K562 (cell line): ENCODE measurements at places on chromosomes 1 and 21. TPM values are rescaled to one million over a fixed set of nuclear protein-coding genes. Genes with fewer than 3 reads are reported as not detected.

GRCh38 chr1:52268372-52268771 lies 97.6 kb downstream of the CC2D1B start:
- DNase-seq, result no peak
- H3K36me3 ChIP-seq, result no peaks in the 10 kb centered on the region
- no peak overlapping the region for H3K4me3 ChIP-seq
- H3K4me1 ChIP-seq, result no peaks in the 10 kb centered on the region
- H3K27me3 ChIP-seq, result no peaks in the 10 kb centered on the region
- H3K27ac ChIP-seq, result no peak overlapping the region

DNA sequence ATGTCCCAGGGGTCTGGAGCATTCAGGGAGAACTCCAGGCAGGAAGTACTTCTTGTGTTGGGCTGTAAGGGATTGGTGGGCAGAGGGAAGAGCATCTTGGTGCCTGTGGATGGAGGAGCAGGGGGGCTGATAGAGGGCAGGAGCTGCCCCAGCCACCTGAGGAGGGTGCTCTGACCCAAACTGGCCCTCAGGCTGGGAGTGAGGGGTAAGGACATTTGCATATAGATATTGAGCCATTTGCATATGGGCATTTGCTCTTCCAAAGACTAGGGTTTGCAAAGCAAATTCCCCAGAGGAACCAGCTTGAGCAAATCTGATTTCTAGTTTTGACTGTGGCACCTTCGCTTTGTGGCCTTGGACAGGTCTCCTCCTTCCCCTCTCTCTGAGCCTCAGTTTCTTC lies 18.2 kb downstream of the ZNF362 start:
- no peak overlapping the region for H3K27ac ChIP-seq
- H3K4me3 ChIP-seq, result no peak overlapping the region
- H3K27me3 ChIP-seq, result peaks cover 4% of the 10 kb centered on the region

The BCL2L15 gene
- total RNA-seq, result 0.09 and 0.72 TPM in 2 replicates

The PCP4L1 gene
- total RNA-seq, result not detected in 2 replicates

DNA sequence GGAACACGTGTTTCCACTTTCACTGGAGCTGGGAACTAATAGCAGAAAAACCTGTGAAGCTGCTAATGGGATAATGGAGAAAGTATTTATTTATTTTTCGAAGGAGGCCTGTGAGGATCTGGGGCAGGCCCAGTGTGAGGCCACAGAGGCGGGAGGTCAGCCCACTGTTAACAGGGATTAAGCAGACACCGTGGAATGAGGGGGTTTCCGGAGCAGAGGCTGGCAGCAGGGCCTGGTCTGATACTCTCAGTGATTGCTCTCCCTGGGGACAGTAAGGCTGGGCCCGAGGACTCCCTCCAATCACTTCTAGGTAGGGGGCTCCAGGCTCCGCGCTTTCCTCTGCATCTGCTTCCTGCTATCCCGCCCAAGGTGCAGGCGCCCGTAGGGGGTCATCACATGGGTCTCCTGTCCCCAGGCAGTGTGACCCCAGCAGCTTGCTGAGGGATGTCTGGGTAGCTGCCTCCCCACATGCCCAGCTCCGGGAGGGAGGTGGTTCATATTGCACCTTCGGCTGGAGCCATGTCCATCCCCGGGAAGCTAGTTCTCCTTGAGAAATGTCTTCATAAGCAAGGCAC lies 28.8 kb upstream of the CDCA8 start:
- no peak overlapping the region for H3K4me3 ChIP-seq
- H3K27ac ChIP-seq, result no peak overlapping the region
- H3K27me3 ChIP-seq, result peaks cover 87% of the 10 kb centered on the region
- H3K4me1 ChIP-seq, result no peaks in the 10 kb centered on the region
- H3K36me3 ChIP-seq, result no peaks in the 10 kb centered on the region

DNA sequence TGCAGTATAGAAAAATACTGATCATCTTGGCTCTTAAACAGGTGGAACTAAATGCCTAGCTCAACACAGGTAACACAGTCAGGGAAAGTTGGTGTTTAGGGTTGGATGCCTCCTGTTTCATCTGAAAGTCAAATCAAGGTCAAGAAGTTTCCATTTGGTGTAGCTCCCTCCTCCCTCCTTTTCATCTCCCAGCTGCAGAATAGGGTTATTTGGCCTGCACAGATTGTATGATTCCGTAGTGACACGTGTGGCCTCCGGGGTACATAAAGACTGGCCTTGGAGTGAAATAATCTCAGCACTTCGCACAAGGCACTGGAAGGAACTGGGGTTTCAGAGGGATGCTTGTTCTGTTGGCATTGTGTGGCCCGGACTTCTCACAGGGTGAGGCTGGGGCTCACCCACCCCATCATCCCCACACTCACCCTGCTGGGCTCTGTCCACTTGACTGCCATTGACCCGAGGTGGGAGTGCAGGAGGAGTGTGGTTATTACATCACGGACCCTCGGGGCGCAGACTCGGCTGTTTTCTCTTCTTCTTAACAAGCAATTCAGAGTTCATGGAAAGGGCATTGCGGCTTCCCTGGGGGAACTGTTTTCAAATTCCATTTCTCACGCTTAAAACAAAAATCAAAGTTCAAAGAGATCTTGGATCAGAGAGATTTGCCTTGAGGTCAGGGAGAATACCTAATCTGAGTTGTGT lies 18.4 kb downstream of the IGSF5 start:
- H3K4me3 ChIP-seq, result no peak overlapping the region
- H3K36me3 ChIP-seq, result no peaks in the 10 kb centered on the region
- no peak overlapping the region for H3K27ac ChIP-seq
- no peak for DNase-seq

The CEP170 gene
- total RNA-seq, result 73.6 and 82.0 TPM in 2 replicates

GRCh38 chr1:169338617-169339016 lies 29.0 kb downstream of the NME7 start:
- peaks cover 9% of the 10 kb centered on the region; the same call in 2 of the 3 replicates for H3K4me1 ChIP-seq
- no peak overlapping the region for H3K4me3 ChIP-seq
- peak overlapping the region; percentile 37; the same call in 1 of the 3 replicates for H3K27ac ChIP-seq
- no peak for DNase-seq
- no peaks in the 10 kb centered on the region for H3K27me3 ChIP-seq

- no peak overlapping the region for H3K27ac ChIP-seq
- DNase-seq, result no peak
Observed at GRCh38 chr1:98870959-98871903, 133.4 kb downstream of the PLPPR5 start.

The CYP4A22 gene
- 0.07 TPM in 1 of 2 replicates, not detected in the other for total RNA-seq

DNA sequence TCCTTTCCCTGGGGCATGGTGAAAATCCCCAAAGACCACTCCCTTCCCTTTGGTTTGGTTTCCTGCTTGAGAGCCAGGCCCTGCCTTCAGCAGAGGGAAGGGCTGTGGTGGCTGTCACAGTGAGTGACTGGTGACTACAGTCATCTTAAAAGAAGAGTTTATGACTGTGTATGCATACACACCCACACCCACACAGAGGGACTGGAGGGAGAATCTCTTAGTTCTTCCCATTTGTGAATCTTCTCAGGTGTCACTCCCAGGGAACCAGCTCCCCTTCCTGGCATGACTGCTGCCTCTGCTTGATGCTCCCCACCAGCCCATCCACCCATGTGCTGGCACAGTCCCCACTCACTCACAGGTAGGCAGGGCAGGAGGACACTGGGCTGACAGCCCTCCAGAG lies 3.9 kb upstream of the KCNA2 start:
- H3K27me3 ChIP-seq, result peaks cover 55% of the 10 kb centered on the region
- no peaks in the 10 kb centered on the region for H3K36me3 ChIP-seq
- DNase-seq, result no peak
- no peak overlapping the region for H3K4me3 ChIP-seq
- no peak overlapping the region for H3K27ac ChIP-seq
- no peaks in the 10 kb centered on the region for H3K4me1 ChIP-seq

The DRAM2 gene
- 35.9 and 41.9 TPM in 2 replicates for total RNA-seq

- no peaks in the 10 kb centered on the region for H3K36me3 ChIP-seq
- no peaks in the 10 kb centered on the region for H3K4me1 ChIP-seq
- DNase-seq, result no peak
- H3K27me3 ChIP-seq, result peaks cover 41% of the 10 kb centered on the region
Observed at GRCh38 chr1:94713472-94714141, 106.5 kb upstream of the SLC44A3 start.

The CEPT1 gene
- 35.5 and 45.7 TPM in 2 replicates for total RNA-seq

The ALG14 gene
- 6.1 and 8.6 TPM in 2 replicates for total RNA-seq
